ENCODE measurements at places on chromosomes 11 and 22.
A peak's percentile ranks its signal among the peaks of the same experiment; 100 is the strongest.

- DNase-seq = peak; percentile 94
Measured at GRCh38 chr11:73538381-73538872, 59.5 kb downstream of the FAM168A start.

DNA sequence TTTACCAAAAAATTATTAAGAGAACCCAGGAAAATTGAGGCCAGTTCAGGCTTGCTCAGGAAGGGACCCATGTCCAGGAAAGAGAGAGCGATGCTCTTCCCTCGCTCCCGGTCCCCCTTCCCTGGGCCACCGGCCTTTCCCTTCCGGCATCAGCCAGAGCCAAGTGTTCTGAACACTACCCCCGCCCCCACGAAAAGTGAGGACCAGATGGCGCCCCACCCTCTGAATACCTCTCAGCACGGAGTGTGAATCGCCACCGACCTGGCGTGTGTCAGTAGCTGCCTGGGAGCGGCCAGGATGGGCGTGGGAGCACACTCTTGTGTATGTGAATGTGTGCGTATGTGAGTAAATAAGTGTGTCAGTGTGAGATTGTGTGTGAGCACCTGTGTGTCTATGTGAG lies 20.2 kb downstream of the RPS6KA4 start:
- no peak for DNase-seq

- no peak for DNase-seq
Measured at GRCh38 chr11:8038811-8039529, 42.0 kb upstream of the TUB start.

- DNase-seq = no peak
Measured at GRCh38 chr22:42190274-42190673, 59.7 kb upstream of the CYP2D6 start.

- peak; percentile 86 for DNase-seq
Measured at GRCh38 chr11:44936525-44936924, 14.2 kb downstream of the TP53I11 start.

DNA sequence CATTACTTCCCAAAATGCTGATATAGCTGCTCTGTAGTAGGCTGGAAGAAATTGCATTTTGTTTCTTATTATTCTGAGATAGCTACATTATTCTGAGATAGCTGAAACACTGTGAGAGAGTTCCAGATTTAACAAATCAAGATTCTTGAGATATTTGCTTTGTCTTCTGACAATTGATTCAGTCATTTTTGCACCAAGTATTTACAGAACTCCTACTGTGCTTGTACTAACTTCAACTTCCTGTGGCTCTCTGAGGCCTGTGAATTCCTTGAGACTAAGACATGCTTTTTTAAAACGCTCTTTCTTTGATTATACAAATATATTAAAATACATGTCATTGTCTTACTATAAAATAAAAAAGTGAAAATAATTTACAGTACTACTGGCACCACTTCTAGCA lies 52.7 kb downstream of the USP47 start:
- DNase-seq = no peak

GRCh38 chr11:125980436-125980835 lies 34.6 kb downstream of the VSIG10L2 start:
- DNase-seq = no peak

DNA sequence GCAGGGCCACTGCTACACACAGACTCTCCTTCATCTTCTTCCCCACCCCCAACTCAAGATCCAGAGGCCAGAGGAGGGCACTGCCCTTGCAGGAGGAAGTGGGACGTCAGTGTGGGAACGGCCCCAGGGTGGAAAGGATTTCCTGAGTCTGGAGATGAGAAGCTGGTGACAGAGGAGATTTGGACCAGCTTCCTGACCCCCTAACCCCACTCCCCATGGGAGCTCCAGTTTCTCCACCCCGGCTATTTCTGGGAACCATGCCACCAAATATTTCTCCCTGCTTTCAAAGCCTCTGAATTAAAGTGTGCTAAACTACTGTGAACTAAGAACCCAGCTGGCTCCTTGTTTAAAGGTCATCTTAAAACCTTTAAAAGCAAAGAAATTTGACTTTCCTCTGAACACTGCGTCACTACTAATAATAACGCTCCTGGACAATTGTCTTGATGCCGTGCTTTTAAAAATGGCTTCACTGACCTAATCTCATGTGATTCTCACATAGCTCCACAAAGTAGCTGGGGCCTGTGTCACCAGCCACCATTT lies 46.6 kb downstream of the CWC15 start:
- DNase-seq = peak; percentile 53

- DNase-seq = no peak
Measured at GRCh38 chr22:44351685-44352377, 39.1 kb upstream of the SHISAL1 start.

DNA sequence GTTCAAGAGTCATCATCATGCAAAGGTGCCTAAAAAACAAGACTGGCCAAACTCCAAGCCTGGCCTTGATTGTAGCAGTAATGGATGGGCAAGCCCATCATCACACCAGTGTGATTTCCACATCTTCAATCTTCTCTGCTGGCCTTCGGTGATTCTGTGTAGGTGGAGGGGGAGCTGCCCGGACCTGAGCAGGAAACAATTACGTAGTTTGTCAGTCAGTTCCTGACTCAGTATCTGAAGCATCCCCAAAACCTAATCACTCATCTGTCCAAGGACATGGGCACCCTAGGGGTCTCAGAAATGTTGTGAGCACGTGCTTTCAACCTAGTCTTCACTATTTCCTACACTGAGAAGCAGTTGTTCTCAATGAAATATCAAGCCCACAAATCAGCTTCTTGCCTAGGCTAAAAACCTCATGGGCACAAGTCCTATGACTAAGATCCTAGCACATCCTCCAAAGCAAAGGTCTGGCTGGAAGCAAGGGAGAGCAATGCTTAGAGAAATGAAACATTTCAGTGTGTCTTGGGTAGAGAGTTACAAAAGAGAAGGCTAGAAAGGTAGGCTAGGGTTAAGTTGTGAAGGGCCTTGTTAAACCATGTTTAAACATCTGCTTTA lies 24.6 kb downstream of the ATG16L2 start:
- DNase-seq = no peak

DNA sequence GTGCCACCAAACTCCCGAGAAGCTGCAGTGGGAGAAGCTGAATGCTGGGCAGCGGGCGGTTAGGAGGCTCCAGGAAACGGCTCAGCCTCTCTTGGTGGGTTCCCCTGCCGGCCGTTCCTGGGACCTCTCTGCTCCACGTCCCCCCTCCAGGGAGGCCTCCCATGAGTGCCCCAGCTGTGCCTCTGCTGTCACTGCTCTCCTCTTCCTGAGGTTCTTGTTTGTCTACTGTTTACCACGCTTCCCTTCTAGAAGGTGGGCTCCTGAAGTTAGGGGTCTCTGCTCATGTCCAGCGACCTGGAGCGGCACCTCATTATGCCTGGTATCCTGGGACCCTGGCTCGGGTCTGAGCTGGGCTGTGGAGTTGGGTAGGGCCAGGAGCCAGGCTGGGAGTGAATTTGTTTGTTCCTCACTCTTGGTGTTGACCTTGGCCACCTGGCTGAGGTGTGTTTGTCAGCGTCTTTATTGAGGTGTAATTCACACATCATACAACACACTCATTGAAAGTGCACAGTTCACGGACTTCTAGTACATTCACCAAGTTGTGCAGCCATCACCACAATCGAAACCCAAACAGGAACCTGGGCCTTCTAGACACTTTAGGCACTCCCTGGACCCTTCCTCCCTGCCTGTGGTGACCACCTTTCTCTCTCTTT lies 37.8 kb upstream of the GRAMD4 start:
- DNase-seq = no peak

- no peak for DNase-seq
Measured at GRCh38 chr11:111205632-111206385, 39.7 kb upstream of the POU2AF2 start.

- no peak for DNase-seq
Measured at GRCh38 chr11:33698921-33699320, 1.7 kb downstream of the C11orf91 start.

DNA sequence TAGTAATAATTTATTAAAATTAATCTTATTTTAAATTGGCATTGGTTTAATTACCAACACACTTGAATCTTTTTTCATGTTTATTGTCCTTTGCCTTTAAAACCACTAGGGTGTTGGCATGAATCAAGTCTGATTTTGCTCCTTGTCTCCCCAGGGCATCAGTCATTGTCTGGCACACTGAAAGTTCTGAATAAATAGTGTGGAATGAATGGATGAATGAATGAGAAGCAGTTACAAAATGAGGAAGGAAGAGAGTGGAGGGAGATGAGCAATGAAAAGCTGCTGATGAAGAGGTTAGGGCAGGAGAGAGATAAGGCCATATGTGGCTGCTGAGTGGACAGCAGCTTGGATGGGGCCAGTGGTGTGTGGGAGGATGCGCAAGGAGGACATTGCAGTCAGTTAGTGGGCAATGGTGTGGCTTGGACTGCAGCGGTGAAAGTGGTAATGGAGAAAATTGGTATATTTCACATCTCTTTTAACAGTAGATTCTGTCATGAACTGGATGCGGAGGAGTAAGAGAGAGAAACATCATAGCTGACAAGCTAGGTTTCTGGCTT lies 132.0 kb downstream of the SPON1 start:
- DNase-seq = no peak

GRCh38 chr22:48974443-48975315 lies 853.0 kb downstream of the BRD1 start:
- DNase-seq = no peak

DNA sequence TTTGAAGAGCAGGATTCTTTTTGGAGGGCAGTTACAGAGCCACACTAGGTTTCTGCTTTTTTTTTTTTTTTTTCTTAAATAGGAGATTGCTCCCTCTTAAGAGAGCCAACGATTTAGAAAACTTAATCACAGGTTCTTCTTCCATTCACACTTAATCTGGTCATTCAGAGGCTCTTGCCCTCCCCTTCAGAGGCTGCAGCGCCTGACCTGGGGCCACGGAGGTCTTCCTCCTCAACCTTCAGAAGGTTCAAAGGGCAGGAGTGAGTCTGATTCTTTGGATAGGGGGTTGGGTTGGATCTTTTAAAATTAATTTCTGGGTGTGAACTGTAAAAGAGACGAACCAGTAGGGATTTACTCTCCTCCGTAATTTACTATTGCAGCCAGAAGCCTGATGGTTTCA lies 57.1 kb downstream of the ZNRF3 start:
- DNase-seq = no peak

GRCh38 chr22:38970551-38970950 lies 11.6 kb upstream of the APOBEC3B start:
- no peak for DNase-seq

DNA sequence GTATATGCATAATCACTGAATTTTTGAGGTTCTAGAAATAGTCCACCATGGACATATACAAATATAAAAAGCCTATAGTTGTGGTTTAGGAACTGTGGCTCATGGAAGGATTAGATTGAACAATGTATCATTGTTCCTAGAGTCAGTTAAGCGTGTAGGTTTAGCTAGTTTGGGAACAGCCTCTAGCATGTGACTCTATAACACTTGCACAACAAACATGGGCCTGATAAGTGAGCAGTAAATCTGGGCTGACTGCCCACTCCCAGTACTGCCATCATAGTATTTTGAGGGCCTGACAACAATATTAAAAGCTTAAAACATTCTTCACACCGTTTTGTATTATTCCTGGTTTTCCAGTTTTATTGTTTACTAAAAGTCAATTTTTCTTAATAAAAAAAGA lies 47.0 kb downstream of the YAP1 start:
- no peak for DNase-seq

GRCh38 chr22:31707519-31707918 lies 42.4 kb downstream of the PRR14L start:
- DNase-seq = no peak

DNA sequence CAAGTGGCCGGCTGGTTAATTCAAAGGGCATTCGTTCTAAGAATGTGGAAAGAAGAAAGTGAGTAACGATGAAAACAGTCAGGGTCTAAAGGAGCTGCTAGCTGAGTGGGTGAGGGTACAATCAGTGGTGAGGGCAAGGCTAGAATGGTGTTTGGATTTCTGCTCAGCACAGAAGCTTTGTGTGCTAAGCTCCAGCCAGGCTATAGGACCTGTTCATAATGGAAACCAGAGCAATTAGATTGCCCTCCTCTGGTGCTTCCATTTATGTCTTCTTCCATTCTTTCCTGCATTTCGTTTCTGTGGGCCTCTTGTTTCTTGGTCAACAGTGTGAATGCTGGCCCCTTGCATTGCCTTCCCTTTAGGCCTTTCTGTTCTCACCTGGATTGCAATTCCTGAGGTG lies 572.9 kb upstream of the CHORDC1 start:
- DNase-seq = no peak

DNA sequence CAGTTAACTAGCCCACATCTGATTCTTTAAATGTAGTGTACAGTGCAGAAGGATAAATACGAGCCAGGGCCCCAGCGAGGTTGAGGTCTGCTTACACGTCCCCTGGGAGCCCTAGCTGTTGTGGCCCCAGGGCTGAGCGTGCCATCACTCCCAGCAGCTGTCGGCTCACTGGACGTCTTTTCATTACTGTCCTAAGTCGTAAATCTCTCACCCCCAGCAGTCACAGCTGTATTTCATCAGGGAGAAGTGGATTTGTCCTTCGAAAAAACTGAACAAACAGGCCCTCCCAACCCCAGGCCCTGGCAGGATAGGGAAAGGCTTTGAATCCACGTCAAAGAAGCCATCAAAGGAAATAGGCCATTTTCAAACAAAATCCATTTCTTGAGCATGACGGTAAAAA lies 110.4 kb upstream of the CSNK2A3 start:
- peak; percentile 9 for DNase-seq

DNA sequence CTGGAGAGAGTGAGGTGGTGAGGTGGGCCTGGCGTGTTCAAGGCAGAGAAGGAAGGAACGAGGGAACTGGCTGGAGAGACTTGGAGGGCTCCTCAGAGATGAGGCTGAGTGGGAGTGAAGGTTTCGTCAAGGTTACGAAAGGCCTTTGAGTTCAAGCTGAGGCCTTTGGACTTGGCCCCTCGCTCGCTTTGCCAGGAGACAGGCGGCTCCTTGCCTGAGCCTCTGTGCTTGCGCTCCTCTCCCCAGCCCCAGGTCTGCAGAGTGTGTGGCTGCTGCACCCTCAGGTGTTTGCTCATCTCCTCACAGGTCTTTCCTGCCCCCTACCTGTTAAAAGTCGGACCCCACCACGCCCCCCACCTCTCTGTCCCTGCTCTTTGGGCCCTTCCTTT lies 91.6 kb downstream of the ATXN10 start:
- no peak for DNase-seq

- no peak for DNase-seq
Measured at GRCh38 chr11:67571443-67571842, 12.2 kb upstream of the GSTP1 start.

DNA sequence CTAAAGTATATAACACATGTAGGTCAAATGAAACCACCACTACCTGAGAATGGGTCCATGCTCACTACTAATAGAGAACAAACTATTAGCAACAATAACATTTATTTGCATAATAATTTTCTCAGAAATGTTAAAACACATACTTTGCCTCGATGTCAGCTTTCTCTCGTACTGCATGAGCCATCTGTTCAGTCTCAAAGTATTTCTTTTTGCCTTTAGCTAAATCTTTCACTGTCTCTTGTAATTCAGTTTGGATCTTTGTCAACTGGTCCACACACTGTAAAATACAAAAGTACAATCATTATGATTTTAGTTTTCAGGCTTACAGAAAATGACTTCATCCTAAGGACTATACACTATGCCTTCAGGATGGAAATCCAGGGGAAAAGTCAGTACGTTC lies 153.3 kb downstream of the FCHSD2 start:
- no peak for DNase-seq

- DNase-seq = no peak
Measured at GRCh38 chr22:27473533-27473932, 328.0 kb downstream of the MN1 start.

Data from KBM-7 (cell line).